NCI-H1694 treated with DMSO at 0.1 percent for 48 hours (cell line): ENCODE measurements at places on chromosomes 16 and 17.

- DNase-seq: peak; percentile 25
Measured at GRCh38 chr17:82416771-82417170, 1.4 kb upstream of the HEXD start.

- no peak for DNase-seq
Measured at GRCh38 chr16:21524068-21524751, 75.2 kb upstream of the METTL9 start.

- DNase-seq: no peak
Measured at GRCh38 chr16:58399718-58400633, 7.7 kb downstream of the GINS3 start.

- DNase-seq: no peak
Measured at GRCh38 chr16:81473066-81473488, 28.5 kb downstream of the CMIP start.

DNA sequence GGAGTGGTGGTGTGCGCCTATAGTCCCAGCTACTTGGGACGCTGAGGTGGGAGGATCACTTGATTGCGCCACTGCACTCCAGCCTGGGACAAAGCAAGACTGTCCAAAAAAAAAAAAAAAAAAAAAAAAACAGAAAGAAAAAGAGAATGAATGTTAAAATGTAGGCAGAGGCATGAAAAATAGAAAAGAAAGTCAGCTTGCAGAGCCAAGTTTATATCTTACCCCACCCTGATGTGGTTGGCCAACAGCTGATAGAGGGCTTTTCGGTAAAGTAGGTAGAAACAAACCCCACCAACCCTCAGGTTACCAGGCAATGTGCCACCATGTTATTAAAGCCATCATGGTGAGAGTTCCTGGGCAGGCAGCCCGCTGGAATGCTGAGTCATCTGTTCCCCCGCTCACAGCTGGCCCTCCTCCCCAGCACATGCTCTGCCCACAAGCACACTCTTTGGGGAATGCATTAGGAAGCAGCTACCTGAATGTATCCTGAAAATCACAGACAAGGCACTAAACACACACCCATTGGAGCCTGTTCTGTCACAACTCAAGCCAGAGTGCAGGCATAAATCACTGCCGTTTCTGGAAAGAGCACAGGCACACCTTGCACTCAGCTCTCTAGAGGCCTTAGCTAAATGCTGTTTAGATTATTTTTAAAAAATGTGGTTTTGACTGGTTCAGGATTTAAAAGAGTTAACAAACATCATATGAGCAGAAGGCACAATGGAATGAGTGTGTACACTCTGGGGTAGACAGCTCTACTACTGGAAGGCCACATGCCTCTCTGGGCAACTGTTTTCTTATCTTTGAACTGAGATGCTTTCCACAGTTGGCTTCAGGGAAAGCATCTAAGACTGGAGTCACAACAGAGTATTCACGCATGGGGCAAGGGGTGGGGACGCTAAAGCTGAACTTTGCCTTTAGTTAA lies 128.5 kb downstream of the PARN start:
- DNase-seq: peak; percentile 84

GRCh38 chr16:48497932-48498768 lies 111.8 kb downstream of the N4BP1 start:
- no peak for DNase-seq

GRCh38 chr17:48219617-48220016 lies 112.1 kb downstream of the SNX11 start:
- no peak for DNase-seq

- peak; percentile 92 for DNase-seq
Measured at GRCh38 chr17:74089869-74090464, 113.5 kb upstream of the RPL38 start.
